ENCODE measurements at places on chromosomes 7 and 10.
A peak's percentile ranks its signal among the peaks of the same experiment; 100 is the strongest.

DNA sequence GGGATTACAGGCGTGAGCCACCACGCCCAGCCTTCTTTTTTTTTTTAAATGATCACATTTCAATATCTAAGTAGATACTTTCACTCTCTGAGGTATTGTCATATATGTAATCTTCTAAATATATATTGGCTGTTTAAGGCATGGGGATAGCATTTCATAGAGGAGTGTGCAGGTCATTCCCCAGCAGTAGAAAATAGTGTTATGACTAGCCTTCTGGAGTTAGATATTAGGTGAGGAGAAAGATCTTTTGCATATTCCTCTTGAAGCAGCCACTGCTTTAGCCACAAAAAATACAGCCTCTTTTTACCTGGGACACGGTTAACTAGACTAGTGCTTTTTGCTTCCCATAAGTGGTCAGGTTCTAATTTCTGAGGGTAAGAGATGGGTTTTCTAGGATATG lies 28.9 kb downstream of the ADD3 start:
- DNase-seq, result no peak

GRCh38 chr10:128005858-128006257 lies 99.0 kb downstream of the PTPRE start:
- DNase-seq, result no peak

GRCh38 chr10:45424668-45425404 lies 50.8 kb downstream of the ALOX5 start:
- no peak for DNase-seq

- DNase-seq, result no peak
Measured at GRCh38 chr10:130362308-130362761, 226.1 kb downstream of the GLRX3 start.

GRCh38 chr7:82044497-82045080 lies 274.7 kb upstream of the HGF start:
- DNase-seq, result no peak

DNA sequence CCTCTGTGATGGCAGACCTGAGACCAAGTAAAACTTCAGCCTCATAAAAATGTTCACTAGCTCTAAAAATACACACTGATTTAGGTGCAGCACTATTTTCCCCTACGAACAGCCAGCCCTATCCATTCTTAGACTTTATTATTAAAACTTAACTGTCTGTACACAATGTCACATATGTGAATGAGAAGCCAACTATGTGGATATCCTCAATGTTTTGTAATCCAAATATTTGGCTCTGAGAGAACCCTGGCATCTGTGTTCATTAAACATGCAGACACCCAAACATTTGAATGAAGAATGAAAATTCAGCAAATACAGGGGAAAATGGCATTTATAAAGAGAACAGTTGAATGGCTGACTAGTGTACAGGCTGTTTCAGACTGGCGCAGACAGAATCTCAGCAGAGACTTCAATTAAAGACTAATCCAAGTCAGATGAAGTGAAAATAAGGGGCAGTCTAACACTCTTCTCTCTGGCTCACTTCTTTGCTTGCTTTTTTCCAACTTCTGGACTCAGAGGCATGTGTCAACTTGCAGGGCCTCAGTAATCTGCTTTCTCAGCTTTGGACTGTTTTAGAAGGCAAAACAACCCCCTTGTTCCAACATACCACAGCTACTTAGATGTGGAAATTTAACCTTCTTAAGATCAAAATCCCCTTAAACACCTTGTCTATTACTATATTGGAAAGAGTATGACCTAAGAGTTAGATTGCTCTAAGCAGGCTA lies 47.4 kb upstream of the FAM180A start:
- no peak for DNase-seq

- DNase-seq, result no peak
Measured at GRCh38 chr7:132509643-132510042, 66.6 kb downstream of the PLXNA4 start.

GRCh38 chr10:131996466-131997365 lies 15.0 kb upstream of the BNIP3 start:
- no peak for DNase-seq

GRCh38 chr10:61609701-61610100 lies 53.0 kb upstream of the CABCOCO1 start:
- DNase-seq, result no peak

DNA sequence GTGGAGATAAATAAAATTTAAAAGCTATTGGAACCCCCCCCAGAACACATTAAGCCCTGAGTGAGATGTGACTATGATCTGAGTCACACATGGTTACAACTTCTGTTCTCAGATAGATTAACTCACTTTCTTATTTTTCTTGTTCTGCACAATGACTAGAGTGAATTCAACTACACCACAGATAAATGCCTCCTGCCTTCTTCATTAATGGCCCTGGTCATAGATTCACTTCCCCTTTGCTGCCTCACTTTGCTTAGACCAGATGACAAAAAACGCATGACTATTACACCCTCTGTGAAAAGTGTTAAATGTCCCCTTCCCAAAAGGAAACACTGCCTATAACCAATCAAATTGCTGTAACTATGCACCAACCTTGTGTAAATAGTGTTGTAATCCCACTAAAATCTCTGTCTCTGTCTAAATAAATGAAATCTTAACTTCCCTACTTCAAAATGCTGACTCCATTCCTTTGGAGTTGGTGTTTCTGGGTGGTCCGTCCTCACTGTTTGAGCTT lies 49.4 kb downstream of the AKR1D1 start:
- peak; percentile 45 for DNase-seq

- no peak for DNase-seq
Measured at GRCh38 chr10:47361293-47361692, 13.1 kb downstream of the RBP3 start.

DNA sequence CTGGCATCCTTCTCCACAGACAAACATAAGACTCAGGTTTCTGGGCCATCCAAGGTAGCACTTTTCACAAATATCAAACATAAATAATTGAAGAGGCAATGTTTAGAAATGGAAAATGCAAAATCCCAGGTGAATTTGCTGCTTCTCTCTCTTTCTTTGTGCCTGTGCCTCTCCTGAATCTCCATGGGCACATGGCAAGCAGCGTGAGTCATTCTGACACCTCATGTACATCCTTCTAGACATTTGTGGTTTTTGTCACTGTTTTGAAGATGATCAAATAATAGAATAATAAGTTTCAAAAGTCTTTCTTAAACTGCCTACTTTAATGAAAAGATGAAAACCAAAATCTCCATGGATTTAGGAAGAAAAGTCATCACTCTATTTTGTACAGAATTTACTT lies 60.3 kb upstream of the RAB11FIP2 start:
- no peak for DNase-seq

DNA sequence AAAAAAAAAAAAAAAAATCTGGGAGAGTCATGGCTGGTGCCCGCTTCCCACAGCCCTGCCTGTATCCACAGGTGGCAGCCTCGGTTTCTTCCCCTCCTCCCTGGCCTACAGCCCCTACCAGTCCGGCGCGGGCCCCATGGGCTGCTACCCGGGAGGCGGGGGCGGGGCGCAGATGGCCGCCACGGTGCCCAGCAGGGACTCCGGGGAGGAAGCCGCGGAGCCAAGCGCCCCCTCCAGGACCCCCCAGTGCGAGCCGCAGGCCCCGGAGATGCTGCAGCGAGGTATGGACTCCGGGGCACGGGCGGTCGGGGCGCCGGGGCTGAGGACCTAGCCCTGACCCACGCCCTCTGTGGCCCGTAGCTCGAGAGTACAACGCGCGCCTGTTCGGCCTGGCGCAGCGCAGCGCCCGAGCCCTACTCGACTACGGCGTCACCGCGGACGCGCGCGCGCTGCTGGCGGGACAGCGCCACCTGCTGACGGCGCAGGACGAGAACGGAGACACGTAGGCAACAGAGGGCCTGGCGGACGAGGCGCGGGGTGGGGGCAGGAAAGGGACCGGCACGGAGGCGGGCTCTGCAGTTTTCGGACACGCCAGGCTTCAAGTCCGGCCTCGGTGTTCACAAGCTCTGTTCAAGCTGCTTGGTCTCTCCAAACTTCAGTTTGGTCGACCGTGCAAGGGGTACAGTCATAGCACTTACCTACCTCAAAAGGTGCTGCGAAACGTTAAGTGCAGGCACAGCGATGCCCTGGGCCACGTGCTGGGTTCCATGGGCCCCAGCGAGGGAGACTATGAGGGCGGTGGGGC lies 3.9 kb downstream of the NFKB2 start:
- DNase-seq, result peak; percentile 94

DNA sequence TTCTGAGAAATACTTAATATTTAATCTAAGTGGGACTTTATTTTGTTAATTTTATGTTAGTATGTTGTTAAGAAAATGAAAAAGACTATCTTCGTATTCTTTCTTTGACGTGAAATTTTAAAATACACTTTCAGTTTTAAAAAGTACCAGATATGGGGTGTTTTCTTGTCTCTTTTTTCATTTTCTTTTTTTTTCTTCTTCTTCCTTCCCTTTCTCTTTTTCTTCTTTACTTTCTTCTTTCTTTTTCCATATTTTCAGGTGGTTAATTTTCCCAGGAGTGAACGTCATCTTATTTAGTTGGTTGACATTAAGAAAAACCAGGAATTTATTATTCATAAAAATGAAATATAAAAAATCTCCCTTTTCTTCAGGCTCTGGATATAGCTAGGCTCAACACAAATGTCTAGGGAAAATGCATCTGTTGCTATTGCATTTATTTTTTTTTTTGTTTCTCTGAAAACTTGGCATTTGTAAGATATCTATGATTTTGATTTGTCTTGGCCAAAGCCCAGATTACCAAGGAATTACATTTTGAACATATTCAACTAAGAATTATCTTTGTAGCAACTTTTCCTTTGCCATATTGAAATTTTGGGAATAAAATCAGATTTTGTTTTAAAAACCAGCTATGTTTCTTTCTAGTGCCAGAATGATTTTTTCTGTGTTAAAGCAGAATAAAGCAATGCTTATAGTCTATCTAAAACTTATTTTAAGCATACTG lies 241.3 kb upstream of the FOXP2 start:
- DNase-seq, result no peak

- no peak for DNase-seq
Measured at GRCh38 chr7:85737426-85737825, 550.6 kb upstream of the SEMA3D start.

GRCh38 chr7:130615583-130615982 lies 53.0 kb downstream of the COPG2 start:
- no peak for DNase-seq

DNA sequence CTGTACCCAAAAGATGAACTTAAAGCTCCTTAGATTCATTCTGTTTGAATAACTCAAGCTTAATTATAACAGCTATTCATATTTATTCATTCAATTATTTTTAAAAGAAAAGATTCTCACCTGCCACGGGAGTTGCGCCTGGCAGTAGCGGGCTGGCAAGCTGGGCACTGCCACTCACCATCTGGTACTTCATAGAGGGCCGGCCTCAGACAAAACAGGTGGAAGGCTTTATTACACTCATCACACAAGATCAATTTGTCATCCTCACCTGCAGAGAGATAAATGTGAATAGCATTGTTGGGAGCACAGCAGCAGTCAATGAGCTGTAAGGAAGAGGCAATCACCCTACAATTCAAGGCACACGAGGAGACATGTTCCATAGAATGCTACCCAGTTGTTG lies 15.8 kb downstream of the FZD9 start:
- DNase-seq, result no peak

- no peak for DNase-seq
Measured at GRCh38 chr7:70726951-70727378, 405.0 kb upstream of the GALNT17 start.

GRCh38 chr10:60239228-60239627 lies 150.4 kb downstream of the ANK3 start:
- no peak for DNase-seq

DNA sequence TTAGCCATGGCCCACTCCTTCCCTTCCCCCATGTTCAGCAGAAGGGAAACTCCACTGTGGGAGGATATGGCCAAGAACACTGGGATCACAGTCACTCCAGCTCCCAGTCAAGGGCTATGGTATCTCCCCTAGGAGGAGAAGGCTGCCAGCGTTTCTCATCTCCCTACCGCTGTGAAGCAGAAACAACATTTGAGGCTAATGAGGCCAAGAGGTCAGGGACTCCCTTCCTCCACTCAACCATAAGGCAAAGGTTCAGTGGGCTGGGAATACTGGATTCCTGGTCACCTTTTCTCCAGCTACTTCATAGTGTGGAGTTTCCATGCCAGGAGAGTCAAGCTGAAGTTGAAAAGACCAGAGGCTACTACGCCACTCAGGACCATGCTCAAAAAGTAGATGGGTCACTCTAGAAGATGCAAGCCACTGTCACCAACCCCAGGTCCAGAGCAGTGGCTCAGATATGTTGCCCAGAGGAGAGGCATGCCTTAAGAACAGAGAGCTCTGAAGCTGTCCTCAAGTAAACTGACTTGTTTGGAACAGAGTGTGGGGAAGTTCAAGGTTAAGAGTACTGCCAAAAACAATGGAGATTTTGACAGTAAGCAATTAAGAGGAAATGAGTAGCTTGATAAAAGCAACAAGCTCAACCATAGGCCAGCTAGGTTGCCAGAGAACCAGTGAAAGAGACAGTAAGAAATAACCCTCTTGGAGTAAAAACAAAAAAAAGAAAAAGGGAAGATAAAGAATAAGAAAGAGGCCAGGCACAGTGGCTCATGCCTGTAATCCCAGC lies 3.8 kb upstream of the TMEM140 start:
- DNase-seq, result no peak

- DNase-seq, result no peak
Measured at GRCh38 chr10:126376956-126377355, 11.3 kb downstream of the ADAM12 start.

GRCh38 chr10:69884686-69885085 lies 83.0 kb downstream of the COL13A1 start:
- no peak for DNase-seq

GRCh38 chr7:30225863-30226613 lies 58.4 kb upstream of the ZNRF2 start:
- peak; percentile 78 for DNase-seq

DNA sequence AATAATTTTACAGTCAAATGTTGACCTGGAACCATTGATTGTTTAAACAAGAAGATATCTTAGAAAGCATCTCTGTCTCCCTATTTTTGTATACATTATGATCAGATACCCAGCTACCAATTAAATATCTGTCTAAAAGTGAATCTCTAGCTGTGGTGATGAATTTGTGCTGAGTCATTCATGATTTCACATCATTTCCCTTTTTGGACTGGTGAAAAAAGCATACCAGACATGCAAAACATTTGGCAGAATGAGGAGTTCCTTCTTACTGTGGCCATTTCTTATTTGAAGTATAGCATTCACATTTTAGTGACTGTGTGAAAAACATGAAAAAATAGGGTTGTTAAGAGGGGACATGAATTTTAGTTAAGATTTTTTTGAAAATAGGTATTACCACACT lies 98.0 kb upstream of the GATA3 start:
- no peak for DNase-seq

GRCh38 chr7:8149222-8149621 lies 112.7 kb downstream of the ICA1 start:
- peak; percentile 35 for DNase-seq

DNA sequence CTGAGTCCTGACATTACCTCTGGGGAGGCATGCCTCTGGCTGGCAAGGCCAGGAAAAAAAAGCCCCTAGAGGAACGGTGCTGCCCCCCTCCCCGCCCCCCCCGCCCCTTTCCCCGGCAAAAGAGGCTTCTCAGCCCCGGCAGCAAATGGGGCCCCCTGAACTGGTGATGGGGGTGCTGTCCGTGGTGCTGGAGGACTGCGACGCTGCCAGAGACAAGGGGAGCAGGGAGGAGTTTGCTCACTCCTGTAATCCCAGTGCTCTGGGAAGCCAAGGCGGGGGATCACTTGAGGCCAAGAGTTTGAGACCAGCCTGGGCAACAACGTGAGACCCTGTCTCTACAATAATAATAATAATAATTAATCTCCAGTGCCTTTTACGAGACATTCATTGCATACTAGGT lies 23.7 kb downstream of the SRRM3 start:
- DNase-seq, result no peak

Data from B cell (primary cell).